ENCODE measurements at places on chromosomes 2 and 18. TPM values are rescaled to one million over a fixed set of nuclear protein-coding genes. Genes with fewer than 3 reads are reported as not detected.

Gene ARHGAP25
- 7.2 TPM for polyA plus RNA-seq

Gene HES6
- polyA plus RNA-seq: 40.7 TPM

Gene SIGLEC15
- 0.60 TPM for polyA plus RNA-seq

Gene AP1S3
- polyA plus RNA-seq: 3.0 TPM

Gene LONRF2
- under 0.01 TPM for polyA plus RNA-seq

Gene VAMP8
- 941 TPM for polyA plus RNA-seq

Gene SLC23A3
- 6.5 TPM for polyA plus RNA-seq

Gene TEKT4
- not detected for polyA plus RNA-seq

Gene UGT1A7
- not detected for polyA plus RNA-seq

Gene IMP4
- 51.3 TPM for polyA plus RNA-seq

Gene SALL3
- polyA plus RNA-seq: not detected

Gene CHN1
- 2.1 TPM for polyA plus RNA-seq

Gene CAVIN2
- 1.4 TPM for polyA plus RNA-seq

Gene RNF152
- polyA plus RNA-seq: 9.6 TPM

Gene CEP192
- polyA plus RNA-seq: 13.8 TPM

Gene DPY30
- polyA plus RNA-seq: 102 TPM

Gene CNTNAP5
- not detected for polyA plus RNA-seq

Gene TGFA
- 12.7 TPM for polyA plus RNA-seq

Gene GAREM2
- polyA plus RNA-seq: 2.1 TPM

Gene PID1
- 20.3 TPM for polyA plus RNA-seq

Gene SRD5A2
- 0.01 TPM for polyA plus RNA-seq

Gene SCN3A
- 0.87 TPM for polyA plus RNA-seq

Gene FER1L5
- not detected for polyA plus RNA-seq

Gene LYPD6
- polyA plus RNA-seq: 1.2 TPM

Gene AGBL5
- 12.4 TPM for polyA plus RNA-seq

Gene LRRTM1
- 0.76 TPM for polyA plus RNA-seq

Gene RNF125
- 5.7 TPM for polyA plus RNA-seq

Gene NFATC1
- 2.4 TPM for polyA plus RNA-seq

Gene ABCG8
- 0.16 TPM for polyA plus RNA-seq

Gene GPR35
- polyA plus RNA-seq: 28.2 TPM

Gene ANKRD62
- polyA plus RNA-seq: not detected

Gene VIL1
- polyA plus RNA-seq: 170 TPM

Gene RFTN2
- 3.6 TPM for polyA plus RNA-seq

Gene ACVR1C
- 2.2 TPM for polyA plus RNA-seq

Gene SH2D6
- polyA plus RNA-seq: 2.8 TPM

Gene KCTD1
- 10.2 TPM for polyA plus RNA-seq

Gene LAPTM4A
- polyA plus RNA-seq: 62.5 TPM

Gene GALR1
- polyA plus RNA-seq: not detected

Gene REG1B
- polyA plus RNA-seq: 465 TPM

Gene CHRND
- polyA plus RNA-seq: not detected

Gene SGO2
- 5.0 TPM for polyA plus RNA-seq

Gene HNRNPA3
- polyA plus RNA-seq: 130 TPM

Gene KIAA2012
- polyA plus RNA-seq: 0.04 TPM

Gene GRP
- 0.93 TPM for polyA plus RNA-seq

Gene ANKRD30BL
- 0.07 TPM for polyA plus RNA-seq

Measured in sigmoid colon (tissue), 7 donors.